ENCODE measurements at places on chromosomes 11 and 22. TPM values are rescaled to one million over a fixed set of nuclear protein-coding genes. Genes with fewer than 3 reads are reported as not detected.

Gene RTN4R
- 5.2 TPM for polyA plus RNA-seq

Gene WNT7B
- not detected for polyA plus RNA-seq

Gene CDC45
- 11.2 TPM for polyA plus RNA-seq

Gene HEPACAM
- not detected for polyA plus RNA-seq

Gene P2RX3
- polyA plus RNA-seq = 0.62 TPM

Gene CDC42EP2
- polyA plus RNA-seq = 0.26 TPM

Gene LYVE1
- not detected for polyA plus RNA-seq
